Renal cortical epithelial cell (primary cell): ENCODE measurements at places on chromosomes 5 and 9. TPM values are rescaled to one million over a fixed set of nuclear protein-coding genes. Genes with fewer than 3 reads are reported as not detected.

UBAP1 gene
- total RNA-seq: 48.6 and 83.0 TPM in 2 replicates

MAP1B gene
- 91.0 and 156 TPM in 2 replicates for total RNA-seq

SLC1A1 gene
- 39.1 and 39.5 TPM in 2 replicates for total RNA-seq

EPB41L4B gene
- total RNA-seq: 5.8 and 13.5 TPM in 2 replicates

AK8 gene
- 2.3 TPM in 1 of 2 replicates, not detected in the other for total RNA-seq

ARHGEF37 gene
- 10.2 and 10.8 TPM in 2 replicates for total RNA-seq

ACOT12 gene
- 0.10 TPM in 1 of 2 replicates, not detected in the other for total RNA-seq

SIT1 gene
- not detected in 2 replicates for total RNA-seq

SOX30 gene
- 0.05 and 0.17 TPM in 2 replicates for total RNA-seq

PPP3R2 gene
- total RNA-seq: not detected in 2 replicates

- no peak for DNase-seq
These were observed 250.8 kb downstream of the MAT2B start for GRCh38 chr5:163756170-163756569.

GRCh38 chr9:29039258-29039657, 1466.0 kb upstream of the C9orf72 start:
- DNase-seq: peak; percentile 79

DNA sequence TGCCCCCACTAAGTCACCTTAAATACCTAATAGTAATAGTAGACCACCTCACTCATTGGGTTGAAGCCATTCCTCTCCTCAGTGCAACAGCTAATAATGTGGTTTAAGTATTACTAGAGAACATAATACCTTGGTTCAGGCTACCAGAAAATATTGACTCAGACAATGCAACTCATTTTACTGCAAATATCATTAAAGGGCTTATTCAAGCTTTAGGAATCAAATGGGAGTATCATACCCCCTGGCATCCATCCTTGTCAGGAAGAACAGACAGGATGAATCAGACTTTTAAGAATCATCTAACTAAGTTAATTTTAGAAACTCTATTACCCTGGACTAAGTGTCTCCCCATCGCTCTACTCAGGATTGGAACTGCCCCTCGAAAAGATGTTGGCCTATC, 6.8 kb upstream of the RNF180 start:
- peak; percentile 78 for DNase-seq

GRCh38 chr9:84617411-84618029, 52.0 kb upstream of the NTRK2 start:
- no peak for DNase-seq

GRCh38 chr5:172903790-172904189, 55.4 kb upstream of the RPL26L1 start:
- DNase-seq: peak; percentile 95

GRCh38 chr5:167050568-167051401, 1240.7 kb upstream of the WWC1 start:
- no peak for DNase-seq

DNA sequence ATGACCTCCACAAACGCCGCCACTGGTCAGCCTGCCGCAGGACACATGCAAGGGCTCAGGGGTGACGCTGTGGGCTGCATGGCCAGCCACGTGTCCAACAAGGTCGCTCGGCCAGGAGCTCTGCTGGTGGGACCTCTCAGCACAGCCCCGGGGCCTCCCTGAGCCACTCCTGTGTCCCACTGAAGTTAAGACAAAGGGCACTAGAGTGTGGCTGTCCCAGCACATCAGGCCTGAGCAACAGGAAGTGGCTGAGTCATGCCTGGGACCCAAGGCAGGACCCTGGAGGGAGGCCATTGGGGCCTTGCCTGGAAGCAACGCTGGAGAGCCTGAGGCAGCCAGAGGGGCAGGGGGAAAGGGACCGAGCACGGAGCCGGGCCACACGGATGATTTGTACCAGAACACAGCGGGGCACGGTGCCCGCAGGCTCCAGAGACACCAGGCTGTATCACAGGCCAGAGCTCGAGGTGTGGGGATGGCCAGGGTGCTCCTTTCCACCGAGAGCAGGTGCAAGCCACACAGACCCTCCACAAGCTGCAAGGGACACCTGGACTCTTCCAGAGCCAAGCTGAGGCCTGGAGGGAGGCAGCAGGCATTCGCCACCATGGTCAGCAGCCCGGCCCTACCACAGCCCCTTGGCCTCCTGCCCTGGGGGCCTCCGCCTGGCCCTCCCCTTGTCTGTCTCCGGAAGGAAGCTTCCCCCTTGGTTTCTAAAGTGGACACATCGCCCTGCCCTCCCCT, 6.5 kb upstream of the TMEM210 start:
- DNase-seq: no peak

DNA sequence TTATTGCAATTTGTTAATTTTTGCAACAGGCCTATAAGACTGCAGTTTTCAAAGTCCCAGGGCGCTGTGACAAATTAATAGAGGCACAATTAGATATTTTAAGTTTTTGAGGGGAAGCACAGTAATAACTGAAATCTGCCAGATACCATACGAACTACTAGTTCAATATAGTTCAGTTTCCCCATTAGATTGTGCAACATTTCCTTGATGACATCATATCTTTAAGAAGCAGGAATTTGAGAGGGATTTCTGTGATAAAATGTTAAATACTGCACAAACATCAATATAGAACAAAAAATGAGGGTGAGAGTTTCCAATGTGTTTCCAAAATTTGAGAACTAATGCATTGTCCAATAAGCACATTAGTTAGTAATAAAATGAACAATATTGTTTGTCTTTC, 56.7 kb upstream of the GRIN3A start:
- DNase-seq: no peak

DNA sequence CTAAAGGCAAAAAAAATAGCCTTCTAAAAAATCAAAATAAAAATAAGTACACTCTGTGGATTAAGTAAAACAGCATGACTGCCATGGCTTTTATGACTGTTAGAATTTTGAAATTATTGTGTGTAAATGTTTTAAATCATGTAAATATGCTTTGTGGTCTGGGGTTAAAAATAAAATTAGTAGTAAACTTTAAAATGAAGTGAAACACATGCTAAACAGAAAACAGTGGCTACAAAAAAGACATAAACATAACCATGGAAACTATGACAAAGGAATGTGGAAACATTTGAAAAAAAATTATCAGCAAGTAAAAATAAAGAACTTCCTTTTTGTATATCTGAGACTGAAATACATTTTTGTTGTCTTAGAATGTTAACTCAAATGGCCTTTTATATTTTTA, 134.5 kb upstream of the SPEF2 start:
- DNase-seq: peak; percentile 4

DNA sequence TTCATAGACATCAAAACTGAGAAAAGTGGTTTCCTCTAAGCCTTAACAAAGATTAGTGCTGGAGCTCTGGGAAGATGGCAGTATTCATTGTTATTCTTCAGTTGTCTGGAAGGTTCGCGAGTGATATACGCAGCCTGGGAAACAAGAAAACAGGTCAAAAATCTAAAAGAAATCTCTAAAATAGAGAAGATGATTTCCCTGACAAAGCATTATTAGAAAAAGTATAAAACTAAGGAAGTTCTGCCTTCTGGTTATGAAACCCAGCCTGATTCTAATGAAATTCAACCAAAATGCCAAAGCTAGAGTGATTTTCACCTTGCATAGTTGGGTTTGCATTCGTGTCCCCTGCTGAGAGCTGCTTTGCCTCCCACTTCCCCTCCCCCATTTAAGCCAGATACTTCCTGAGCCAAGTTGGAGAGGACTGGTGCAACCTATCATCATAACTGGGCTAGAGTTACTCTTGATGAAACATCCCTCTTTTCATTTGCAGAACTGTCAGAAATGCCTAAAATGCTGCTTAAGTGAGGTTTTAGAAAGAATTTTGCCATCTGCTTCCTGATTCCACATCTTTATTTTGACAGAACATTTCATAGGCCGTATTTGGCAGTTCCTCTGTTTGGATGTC, 48.4 kb downstream of the NDFIP1 start:
- no peak for DNase-seq

DNA sequence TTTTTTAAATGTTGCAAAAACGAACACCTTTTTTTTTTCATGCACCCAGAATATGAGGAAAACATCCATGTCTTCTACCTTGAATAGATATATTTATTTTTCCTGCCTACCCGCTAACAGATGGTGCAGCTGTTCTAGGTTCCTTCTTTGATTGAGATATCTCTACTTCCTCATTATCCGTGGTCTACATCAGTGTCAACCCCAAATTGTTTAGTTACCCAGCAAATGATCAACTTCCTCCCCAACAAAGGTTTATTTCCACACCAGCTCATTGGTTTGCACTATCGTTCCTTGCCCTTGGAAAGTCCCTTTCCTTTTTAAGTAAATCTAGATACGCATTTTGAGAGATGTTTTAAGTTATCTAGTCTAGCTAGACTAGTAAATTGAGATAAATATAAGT, 166.4 kb downstream of the PRR16 start:
- no peak for DNase-seq

DNA sequence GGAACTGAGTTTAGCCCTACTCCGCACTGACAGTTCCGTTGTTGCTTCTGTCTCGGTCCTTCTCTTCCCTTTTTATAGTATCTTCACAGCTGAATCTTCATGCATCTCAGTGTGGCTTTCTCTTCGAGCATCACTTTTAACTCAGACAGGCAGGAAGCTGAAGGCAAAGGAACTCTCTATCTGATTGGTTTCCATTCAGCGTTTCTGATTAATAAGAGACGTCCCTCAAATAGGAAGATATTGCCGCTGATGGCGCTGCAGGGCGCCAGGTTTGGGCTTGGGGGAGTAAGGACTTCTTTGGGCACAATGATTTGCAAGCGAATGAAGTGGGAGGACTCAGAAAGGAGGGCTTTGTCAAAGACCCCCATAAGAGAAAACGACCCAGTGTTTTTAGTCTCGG, at the start of gene CDH9:
Gene CDH9, minus strand, starts transcription at position 111 of the 400 bp plus-strand sequence. CDS start 50,253 bp downstream, outside the sequence.
- DNase-seq: no peak

GRCh38 chr5:168073991-168074800, 217.2 kb upstream of the WWC1 start:
- no peak for DNase-seq

DNA sequence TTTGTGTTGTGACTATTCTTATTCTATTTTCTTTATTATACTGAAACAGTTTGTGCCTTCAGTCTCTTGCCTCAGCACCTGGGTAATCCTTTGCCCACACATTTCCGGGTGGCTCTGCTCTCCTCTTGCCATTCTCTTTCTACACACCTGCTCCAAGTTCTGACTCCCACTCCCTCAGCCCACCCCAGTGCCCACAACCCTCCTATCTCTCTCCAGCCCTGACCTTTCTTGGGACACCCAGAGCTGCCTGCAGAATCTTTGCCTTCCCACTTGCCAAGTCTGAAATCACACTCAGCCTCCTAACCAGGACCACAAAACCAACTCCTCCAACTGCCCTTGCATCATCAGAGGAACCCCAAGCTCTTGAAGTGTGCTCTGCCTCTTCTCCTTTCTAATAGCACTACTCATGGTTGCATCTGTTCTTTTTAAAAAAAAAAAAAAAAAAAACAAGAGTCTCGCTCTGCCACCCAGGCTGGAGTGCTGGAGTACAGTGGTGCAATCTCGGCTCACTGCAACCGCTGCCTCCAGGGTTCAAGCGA, 4.1 kb downstream of the SWI5 start:
- DNase-seq: peak; percentile 18

- DNase-seq: no peak
These were observed 396.1 kb upstream of the GRIA1 start for GRCh38 chr5:153094333-153094732.

- peak; percentile 70 for DNase-seq
These were observed 333.7 kb downstream of the ELAVL2 start for GRCh38 chr9:23492126-23493002.

GRCh38 chr9:36936498-36936831, 97.6 kb downstream of the PAX5 start:
- DNase-seq: no peak

DNA sequence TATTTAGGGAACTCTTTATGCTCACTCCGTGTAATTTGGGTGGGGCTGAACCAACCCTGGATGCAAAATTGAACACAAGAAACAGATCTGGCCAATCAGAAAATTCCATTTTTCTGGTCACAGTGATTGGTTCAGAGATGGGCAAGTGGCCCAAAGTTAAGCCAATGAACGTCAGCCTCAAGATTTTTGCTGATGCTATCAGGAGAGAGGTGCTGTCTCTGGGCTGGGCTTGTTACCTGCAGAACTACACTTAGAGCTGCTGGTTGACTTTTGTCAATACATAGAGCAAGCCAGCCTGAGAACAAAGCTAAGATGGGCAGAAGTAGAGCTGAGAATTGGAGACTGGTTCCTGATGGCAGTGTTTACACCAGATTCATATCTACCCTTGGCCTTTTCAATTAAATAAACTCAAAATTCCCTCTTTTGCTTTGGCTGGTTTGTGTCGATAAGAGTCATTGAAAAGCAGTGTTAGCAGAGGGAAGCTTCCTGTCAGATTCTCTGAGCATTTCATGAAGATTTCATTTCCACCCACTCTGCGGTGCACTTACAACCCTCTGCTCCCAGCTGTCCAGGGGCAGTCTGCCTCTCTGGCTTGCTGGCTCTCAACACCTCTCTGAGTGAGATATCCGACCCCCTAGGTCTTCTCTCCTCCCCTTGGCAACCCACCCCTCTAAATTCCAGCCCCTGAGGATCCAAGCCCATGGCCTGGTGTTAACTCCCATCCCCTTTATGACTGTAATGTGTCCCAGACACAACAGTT, 64.5 kb upstream of the PPARGC1B start:
- no peak for DNase-seq
